Prostate gland (tissue), 2 donors: ENCODE measurements at places on chromosomes 6 and 20. TPM values are rescaled to one million over a fixed set of nuclear protein-coding genes. Genes with fewer than 3 reads are reported as not detected.
A peak's percentile ranks its signal among the peaks of the same experiment; 100 is the strongest.

EYA4 gene
- 7.3 TPM for total RNA-seq

DNA sequence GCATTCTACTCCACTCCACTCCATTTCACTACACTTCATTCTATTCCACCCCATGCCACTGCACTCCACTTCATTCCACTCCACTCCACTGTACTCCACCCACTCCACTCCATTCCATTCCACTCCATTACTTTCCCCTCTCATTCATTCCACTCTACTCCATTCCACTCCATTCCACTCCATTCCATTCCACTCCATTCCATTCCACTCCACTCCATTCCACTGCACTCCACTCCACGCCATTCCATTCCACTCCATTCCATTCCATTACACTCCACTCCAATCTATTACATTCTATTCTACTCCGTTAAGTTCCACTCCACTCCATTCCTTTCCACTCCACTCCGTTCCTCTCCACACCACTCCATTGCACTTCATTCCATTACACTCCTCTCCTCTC lies 25.0 kb upstream of the DEFB125 start:
- peaks cover 2% of the 10 kb centered on the region for H3K27me3 ChIP-seq
- H3K36me3 ChIP-seq: no peaks in the 10 kb centered on the region

GRCh38 chr6:142631517-142632385 lies 313.2 kb downstream of the HIVEP2 start:
- H3K27me3 ChIP-seq: no peaks in the 10 kb centered on the region
- H3K4me3 ChIP-seq: no peak overlapping the region
- H3K4me1 ChIP-seq: no peaks in the 10 kb centered on the region
- DNase-seq: no peak
- no peak overlapping the region for H3K27ac ChIP-seq
- no peaks in the 10 kb centered on the region for H3K36me3 ChIP-seq

- H3K4me1 ChIP-seq: no peaks in the 10 kb centered on the region
- H3K36me3 ChIP-seq: no peaks in the 10 kb centered on the region
- no peaks in the 10 kb centered on the region for H3K27me3 ChIP-seq
- no peak overlapping the region for H3K27ac ChIP-seq
- H3K4me3 ChIP-seq: no peak overlapping the region
- no peak for DNase-seq
Measured at GRCh38 chr6:87907521-87907920, 140.1 kb upstream of the SPACA1 start.

PSMB9 gene
- total RNA-seq: 22.4 TPM

GRCh38 chr6:74415056-74415455 lies 719.1 kb downstream of the CD109 start:
- H3K36me3 ChIP-seq: no peaks in the 10 kb centered on the region
- H3K4me1 ChIP-seq: no peaks in the 10 kb centered on the region
- no peak overlapping the region for H3K4me3 ChIP-seq
- no peak overlapping the region for H3K27ac ChIP-seq
- no peaks in the 10 kb centered on the region for H3K27me3 ChIP-seq

F13A1 gene
- total RNA-seq: 3.5 TPM

DNA sequence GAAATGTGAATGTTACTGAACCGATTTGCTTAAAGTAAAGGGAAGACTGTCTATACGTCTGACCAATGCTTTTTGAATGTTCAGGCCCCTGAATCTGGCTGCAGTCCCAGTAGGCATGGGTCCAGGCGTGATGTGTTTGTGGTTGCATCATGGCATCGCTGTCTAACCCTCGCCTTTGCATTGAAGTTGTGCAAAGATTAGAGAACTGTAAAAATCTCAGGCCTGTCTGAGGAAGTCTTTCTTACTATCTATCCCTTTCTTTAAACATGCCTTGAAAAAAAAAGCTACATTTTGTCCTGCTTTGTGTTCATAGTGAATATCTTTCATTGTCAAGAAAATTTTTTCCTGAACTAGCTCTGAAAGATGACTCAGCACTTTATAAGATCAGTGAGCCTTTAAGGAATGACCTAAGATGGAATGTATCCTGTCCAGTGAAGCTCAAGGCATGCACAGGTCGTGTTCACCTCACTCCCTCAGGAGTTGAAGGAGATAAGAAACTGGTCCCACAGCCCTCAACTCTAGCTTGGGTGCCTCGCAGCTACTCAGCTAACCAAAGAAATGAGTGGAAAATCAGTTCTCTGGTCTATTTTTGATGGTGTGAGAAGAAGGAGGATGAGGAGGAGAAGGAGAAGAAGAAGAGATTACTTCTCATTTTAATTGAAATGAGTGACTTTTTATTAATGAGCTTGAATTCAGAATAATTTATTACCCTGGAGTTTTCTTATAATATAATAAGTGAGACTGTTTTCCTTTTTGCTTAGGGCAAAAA lies 48.6 kb downstream of the TPD52L1 start:
- H3K4me1 ChIP-seq: no peaks in the 10 kb centered on the region
- H3K27ac ChIP-seq: peak overlapping the region; percentile 39
- no peak overlapping the region for H3K4me3 ChIP-seq
- no peaks in the 10 kb centered on the region for H3K27me3 ChIP-seq

LY6G5C gene
- total RNA-seq: 1.6 TPM

DNA sequence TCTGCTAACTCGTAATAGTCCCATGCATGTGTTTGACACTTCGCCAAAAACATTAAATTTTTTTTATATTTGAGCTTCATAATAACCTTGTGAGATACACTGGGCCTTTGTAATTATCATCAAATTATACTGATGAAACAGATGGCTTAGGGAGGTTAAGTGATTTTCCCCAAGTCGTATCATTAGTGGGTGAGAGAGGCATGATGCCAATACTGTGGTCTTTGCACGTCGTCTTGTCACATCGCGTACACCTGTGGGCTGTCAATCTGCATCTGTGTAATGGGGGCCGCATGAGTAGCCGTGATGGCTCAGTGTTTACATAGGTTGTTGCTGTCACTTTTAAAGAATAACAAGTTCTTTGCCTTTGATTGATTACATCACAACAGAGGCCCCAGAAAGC lies 1.7 kb downstream of the PRL start:
- H3K27ac ChIP-seq: no peak overlapping the region
- no peaks in the 10 kb centered on the region for H3K4me1 ChIP-seq
- H3K27me3 ChIP-seq: no peaks in the 10 kb centered on the region
- H3K36me3 ChIP-seq: no peaks in the 10 kb centered on the region
- H3K4me3 ChIP-seq: no peak overlapping the region

GABRR1 gene
- total RNA-seq: 0.97 TPM

IDH3B gene
- total RNA-seq: 132 TPM

GRCh38 chr6:168996356-168996625 lies 257.4 kb downstream of the THBS2 start:
- no peak overlapping the region for H3K4me3 ChIP-seq
- DNase-seq: no peak
- H3K4me1 ChIP-seq: no peaks in the 10 kb centered on the region
- no peak overlapping the region for H3K27ac ChIP-seq

GRCh38 chr20:39421571-39422105 lies 459.5 kb downstream of the DHX35 start:
- no peak for DNase-seq
- H3K4me3 ChIP-seq: no peak overlapping the region
- no peak overlapping the region for H3K27ac ChIP-seq
- H3K36me3 ChIP-seq: no peaks in the 10 kb centered on the region
- H3K4me1 ChIP-seq: no peaks in the 10 kb centered on the region
- H3K27me3 ChIP-seq: no peaks in the 10 kb centered on the region

ARMC2 gene
- total RNA-seq: 8.4 TPM

GRCh38 chr6:144659202-144660182 lies 374.4 kb downstream of the UTRN start:
- H3K36me3 ChIP-seq: no peaks in the 10 kb centered on the region
- no peaks in the 10 kb centered on the region for H3K4me1 ChIP-seq
- no peaks in the 10 kb centered on the region for H3K27me3 ChIP-seq
- DNase-seq: no peak

MLIP gene
- total RNA-seq: 1.9 TPM

- no peak for DNase-seq
- no peak overlapping the region for H3K4me3 ChIP-seq
Measured at GRCh38 chr6:92922216-92922806, 497.0 kb downstream of the EPHA7 start.

GRCh38 chr6:19368511-19368910 lies 468.7 kb upstream of the ID4 start:
- no peaks in the 10 kb centered on the region for H3K36me3 ChIP-seq
- H3K4me1 ChIP-seq: no peaks in the 10 kb centered on the region
- no peaks in the 10 kb centered on the region for H3K27me3 ChIP-seq
- no peak overlapping the region for H3K4me3 ChIP-seq

DNA sequence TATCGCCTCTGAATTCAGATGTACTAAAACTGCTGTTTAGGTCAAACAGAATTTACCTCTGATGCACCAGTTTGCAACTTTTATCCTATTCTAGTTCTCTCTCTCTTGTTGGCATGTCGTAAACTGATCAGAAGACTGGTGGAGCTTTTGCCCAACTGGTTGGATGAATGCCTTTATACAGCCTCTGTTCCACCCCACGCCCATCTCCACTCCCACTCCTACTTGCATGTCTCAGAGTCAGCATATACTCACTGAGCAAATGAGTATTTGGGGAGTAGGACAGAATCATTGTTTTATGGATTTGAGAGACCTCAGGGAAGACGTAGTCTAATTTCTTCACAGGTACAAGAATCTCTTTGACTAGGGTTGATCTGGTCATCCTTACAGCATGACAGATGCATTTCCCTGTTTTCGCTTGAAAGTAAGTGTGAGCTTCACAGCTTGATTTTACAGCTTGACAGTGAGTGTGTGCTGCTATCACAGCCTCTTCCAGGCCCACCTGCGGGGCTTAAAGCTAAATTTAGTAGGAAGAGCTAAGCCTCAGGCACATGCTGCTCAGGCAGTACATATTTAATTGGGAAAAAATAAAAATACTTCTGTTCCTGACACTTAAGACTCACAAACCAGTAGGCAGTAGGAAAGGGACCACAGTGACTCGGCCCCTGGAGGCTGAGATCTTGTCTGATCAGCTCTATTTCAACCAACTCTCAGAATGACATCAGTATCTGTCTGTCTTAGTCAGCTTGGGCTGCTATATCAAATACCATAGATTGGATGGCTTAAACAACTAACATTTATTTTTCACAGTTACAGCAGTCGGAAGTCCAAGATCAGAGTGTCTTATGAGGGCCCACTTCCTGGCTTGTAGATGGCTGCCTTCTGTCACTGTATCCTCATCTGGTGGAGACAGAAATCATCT lies 30.4 kb downstream of the TRMT6 start:
- no peaks in the 10 kb centered on the region for H3K27me3 ChIP-seq
- H3K36me3 ChIP-seq: no peaks in the 10 kb centered on the region
- no peak overlapping the region for H3K27ac ChIP-seq
- no peak for DNase-seq

CST2 gene
- not detected for total RNA-seq

TREML2 gene
- not detected for total RNA-seq

GRCh38 chr20:7359739-7360138 lies 580.5 kb downstream of the HAO1 start:
- H3K27me3 ChIP-seq: no peaks in the 10 kb centered on the region
- no peak overlapping the region for H3K4me3 ChIP-seq
- H3K27ac ChIP-seq: no peak overlapping the region

DNA sequence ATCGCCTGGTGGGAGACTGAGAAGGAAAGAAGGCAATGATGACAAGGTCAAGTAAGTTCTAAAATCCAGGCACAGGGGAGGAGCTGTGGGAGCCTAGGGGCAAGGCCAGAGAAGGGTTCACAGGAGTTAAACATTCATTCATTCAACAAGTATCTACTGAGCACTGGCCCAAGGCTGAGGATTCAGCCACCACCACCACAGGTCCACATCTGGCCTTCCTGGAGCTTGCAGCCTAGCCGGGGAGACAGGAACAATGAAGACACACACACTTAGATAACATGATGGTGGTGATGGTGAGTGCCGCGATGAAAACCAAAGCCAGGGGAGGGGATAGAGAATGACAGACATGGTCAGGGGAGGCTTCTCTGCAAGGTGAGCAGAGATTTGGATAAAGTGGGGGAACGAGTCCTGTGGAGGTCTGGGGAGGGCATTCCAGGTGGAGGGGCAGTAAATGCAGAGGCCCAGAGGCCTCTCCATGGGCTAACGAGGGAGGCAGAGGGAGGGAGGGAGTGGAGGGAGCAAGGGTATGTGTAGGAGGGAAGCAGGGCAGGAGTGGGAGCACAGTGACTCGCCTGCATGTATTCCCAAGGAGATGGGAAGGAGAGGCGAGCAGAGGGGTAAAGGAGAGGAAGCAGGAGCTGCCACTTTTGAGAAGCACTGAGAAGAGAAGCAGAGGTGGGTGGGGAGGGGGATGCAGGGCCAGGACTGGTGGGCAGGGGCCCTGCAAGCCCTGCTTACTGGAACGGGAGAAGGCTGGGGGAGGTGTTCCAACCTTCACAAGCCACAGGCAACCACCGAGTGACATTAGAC lies 10.5 kb upstream of the RSPO4 start:
- no peaks in the 10 kb centered on the region for H3K36me3 ChIP-seq
- H3K27ac ChIP-seq: no peak overlapping the region
- DNase-seq: no peak
- H3K4me3 ChIP-seq: no peak overlapping the region
- no peaks in the 10 kb centered on the region for H3K4me1 ChIP-seq

VPS16 gene
- total RNA-seq: 37.3 TPM

DNA sequence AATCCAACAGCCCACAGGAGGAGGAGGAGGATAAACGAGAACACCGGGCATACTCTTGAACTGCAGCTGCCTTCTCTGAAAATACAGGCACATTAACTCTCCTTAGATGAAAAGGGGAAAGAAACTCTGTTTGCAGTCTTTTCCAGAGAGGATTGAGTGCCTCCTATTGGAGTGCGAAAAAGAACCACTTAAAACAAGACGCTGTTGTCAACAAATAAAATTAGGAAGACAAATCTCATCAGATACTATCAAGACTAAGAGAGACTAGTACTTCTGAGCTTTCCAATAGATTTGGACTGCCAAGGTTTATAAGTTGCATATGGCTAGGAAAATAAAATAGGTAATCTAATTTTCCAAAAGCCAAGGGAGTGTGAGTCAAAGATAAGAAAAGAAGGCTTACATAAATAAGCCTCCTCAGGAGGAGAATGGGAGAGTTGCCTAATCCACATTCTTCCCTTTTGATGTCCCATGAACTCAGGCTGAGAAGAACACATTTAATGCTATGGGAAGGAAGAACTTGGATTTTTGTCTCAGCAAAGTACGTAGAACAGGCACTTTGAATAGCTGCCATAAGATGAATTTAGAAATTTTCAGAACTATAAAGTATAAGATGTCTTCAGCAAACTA lies 154.7 kb downstream of the ARHGAP18 start:
- no peaks in the 10 kb centered on the region for H3K36me3 ChIP-seq
- DNase-seq: no peak
- no peaks in the 10 kb centered on the region for H3K4me1 ChIP-seq
- no peak overlapping the region for H3K4me3 ChIP-seq
- no peaks in the 10 kb centered on the region for H3K27me3 ChIP-seq
- no peak overlapping the region for H3K27ac ChIP-seq

- no peaks in the 10 kb centered on the region for H3K4me1 ChIP-seq
- H3K4me3 ChIP-seq: peak overlapping the region; percentile 48
- no peaks in the 10 kb centered on the region for H3K36me3 ChIP-seq
- H3K27me3 ChIP-seq: no peaks in the 10 kb centered on the region
- DNase-seq: peak; percentile 50
- H3K27ac ChIP-seq: peak overlapping the region; percentile 94
Measured at GRCh38 chr6:26022132-26022472, 59.5 kb downstream of the TRIM38 start.
